ENCODE measurements at places on chromosomes 4 and X.

- DNase-seq = no peak
These were observed 319.0 kb downstream of the STK32B start for GRCh38 chr4:5370286-5370685.

- no peak for DNase-seq
These were observed 4.8 kb downstream of the AREG start for GRCh38 chr4:74449571-74450297.

DNA sequence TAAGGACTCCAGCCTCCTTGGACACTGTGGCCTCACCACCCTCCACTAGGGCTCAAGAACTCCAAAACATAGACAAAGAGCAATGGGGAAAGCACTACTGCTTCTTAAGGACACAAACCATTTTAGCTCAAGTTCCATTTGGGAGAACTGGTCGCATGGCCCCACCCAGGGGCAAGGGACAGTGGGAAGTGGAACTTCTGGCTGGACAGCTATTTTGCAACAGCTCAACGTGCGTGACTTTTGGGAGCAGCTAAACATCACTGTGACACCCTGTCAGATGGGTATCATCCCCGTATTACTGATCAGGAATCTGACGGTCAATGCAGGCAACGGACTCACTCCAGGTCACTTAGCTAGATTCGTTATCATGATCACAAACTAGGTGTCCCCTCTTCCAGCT is 9.0 kb upstream of the GLOD5 start:
- no peak for DNase-seq

DNA sequence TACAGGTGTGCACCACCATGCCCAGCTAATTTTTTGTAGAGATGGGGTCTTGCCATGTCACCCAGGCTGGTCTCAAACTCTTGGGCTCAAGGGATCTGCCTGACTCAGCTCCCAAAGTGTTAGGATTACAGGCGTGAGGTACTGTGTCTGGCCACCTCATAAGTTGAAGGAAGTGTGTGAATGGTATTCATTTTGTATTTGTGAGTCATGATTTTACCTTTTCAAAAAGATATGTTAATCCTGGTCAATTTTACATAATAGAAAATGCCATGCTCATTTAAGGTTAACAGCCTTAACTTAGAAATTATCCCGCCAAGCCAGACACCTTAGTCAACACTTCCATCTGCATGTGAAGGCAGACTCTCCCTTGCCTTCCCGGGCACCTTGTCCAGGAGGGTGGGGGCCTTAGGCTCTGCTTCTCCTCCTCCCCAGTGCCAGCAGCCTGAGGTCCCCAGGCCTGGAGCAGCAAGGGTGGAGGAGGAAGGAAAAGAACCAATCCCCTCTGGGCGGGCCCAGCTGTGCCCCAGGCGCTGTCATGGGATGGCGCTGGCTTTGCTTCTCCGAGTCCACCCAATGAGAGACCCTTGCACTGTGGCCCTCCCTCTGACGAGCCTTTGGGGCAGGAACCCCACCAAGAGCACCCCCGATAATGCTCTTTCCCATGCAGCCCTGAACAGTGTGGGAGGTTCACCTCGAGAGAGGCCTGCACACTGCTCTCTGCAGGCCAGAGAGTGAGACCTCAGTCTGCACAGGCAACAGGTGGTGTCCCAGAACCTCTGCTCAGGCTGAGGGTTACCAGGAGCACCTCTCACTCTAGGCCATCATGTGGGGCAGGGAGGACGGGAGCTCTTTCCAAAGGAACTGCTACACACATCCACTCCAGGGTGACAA is 37.3 kb downstream of the RNF212 start:
- no peak for DNase-seq

DNA sequence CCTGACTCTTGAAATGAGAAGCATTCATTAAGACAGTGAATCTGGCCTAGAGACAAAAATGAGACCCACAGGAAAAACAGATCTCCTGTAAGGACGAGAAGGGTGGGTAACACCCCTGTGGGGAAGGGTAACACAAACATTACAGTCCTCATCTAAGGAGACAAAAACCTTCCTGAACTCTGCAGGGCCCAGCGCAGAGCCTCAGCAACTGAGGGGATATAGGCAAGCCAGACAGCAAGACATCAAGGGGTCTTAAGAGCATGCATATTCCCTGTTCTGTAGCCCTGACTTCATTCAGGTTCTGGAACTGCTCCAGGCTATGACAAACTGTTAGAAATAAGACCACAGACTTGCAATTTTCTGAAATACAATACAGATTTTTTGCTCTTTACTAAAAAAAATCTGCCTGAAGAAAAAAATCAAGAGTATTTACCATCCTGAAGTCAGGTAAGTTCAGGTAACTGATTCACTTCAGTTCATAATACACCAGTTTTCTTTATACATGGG is 15.5 kb downstream of the COX18 start:
- no peak for DNase-seq

DNA sequence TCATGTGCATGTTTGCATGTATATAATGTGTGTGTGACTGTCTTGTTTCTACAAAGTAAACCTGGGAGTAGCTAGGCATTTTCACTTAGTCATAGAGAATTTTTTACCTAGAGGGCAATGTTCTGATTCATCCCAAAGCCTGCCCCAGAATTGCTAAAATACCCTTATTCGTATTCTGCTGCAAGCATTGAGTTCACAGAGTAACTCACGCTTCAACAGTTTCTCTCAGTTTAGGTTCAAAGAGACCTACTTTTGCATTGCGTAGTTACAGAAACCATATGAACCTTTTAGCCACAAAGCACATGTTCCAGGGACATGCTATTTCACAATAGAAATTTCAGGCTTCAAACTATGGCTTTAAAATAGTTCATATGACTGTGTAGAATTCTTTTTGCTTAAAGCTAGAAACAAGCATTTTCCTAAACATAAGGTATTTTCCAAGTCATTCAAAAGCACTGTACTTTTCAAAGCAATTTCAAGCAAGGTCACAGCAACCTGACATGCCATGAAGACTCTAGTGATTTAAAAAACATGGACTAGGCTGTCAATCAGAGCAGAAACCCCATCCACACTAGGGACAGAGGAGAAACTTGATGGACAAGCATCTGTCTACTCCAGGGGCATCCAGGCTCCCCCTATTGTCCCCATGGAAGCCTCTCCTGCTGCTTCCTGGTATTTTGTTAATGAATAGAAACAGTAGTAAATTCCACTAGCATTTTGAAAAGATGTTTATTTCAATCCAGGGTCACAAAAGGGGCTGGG is 81.5 kb upstream of the MAPK10 start:
- DNase-seq = no peak

- no peak for DNase-seq
These were observed 16.1 kb downstream of the MSMO1 start for GRCh38 chr4:165343353-165344191.

DNA sequence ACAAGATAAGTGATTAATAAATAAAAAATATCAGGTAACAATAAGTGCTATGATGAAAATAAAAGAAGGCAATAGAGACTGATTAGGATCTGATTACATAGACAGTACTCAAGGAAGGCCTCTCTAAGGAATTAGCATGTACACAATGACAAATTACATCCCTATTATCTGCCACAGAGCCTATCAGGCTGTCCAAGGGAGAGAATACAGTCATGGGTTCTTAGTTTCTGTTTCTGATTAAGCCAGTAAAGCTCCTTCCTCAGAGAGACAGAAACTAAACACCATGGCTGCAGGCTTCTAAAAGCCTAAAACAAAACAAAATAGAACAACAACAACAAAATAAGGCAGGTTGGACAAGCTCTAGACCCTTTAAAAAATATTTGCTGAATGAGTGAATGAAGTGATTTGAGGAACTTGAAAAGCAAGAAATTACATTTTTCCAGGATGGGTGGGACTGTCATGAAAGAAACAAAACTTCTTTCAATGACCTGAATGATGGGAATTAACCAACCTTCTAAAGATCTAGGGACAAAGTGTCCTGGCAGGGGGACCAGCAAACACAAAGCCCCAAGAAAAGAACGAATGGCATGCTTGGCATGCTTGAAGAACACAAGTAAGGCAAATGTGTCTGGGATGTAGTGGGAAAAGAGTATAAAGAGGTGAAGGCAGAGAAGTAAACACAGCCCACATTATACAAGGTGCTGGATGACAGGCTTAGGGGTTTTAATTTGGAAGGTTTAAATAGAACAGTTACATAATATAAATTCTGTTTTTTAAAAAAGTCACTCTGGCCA is 44.1 kb downstream of the NAA11 start:
- DNase-seq = no peak

- DNase-seq = no peak
These were observed 10.4 kb downstream of the CCNI start for GRCh38 chr4:77065382-77065781.

DNA sequence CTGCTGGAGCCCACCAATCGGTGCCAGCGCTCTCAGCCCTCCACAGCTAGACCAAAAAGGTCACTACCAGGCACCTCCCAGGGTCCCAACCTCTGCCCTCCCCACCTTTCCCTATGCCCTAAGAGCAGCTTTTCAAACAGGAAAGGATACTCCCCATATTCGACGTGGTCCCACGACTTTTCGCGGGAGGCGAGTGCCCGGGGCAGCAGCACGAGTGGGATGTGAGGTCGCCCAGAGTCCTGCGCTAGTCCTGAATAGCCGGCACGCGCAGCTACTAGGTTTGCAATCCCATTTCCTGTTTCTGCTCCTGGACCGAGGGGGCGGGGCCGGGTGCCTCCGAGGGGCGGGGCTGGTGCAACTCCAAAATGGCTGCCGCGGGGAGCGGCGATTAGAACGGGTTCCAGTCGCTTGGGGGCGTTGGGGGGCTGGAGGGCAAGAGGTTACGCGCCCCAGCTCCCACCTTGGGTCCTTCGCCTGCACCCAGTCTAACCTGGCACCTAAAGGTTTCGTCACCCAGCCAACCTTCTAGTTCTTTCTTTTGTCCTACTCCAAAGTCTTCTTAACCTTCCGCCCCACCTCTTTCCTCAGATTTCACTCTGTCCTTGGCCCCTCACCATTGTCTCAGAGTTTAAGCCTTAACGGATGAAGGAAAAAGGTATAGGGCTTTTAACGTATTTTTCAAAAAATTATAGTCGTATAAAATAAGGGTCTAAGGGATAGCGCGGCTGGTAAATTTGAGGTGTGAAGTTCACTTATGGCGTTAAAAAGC is 85.0 kb upstream of the TENT5D start:
- DNase-seq = no peak

GRCh38 chr4:187422655-187423054 is 572.9 kb upstream of the ZFP42 start:
- DNase-seq = no peak

GRCh38 chrX:48831136-48831908 is 4.1 kb downstream of the PCSK1N start:
- DNase-seq = no peak

- DNase-seq = no peak
These were observed 32.7 kb downstream of the ALPK1 start for GRCh38 chr4:112329672-112330375.

DNA sequence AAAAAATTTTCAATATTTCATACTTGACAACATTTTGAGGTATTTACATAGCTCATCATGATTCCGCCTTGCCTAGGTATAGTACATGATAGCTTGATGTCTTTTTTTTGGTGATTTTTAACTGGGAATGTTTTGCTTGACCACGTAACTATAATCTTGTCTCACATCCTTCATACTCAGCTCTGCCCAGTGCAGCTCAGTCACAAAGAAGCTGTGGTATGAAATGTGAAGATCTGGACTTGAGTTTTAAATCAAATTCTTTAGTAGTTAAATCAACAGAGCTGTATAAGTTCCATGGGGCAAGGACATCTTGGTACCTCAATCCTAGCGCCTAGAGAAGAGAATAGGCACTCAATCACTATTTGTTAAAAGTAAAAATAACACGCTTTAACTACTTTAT is 276.3 kb upstream of the DKK2 start:
- no peak for DNase-seq

All from activated CD8-positive, alpha-beta memory T cell treated with anti-CD3 and anti-CD28 coated beads for 4 hours (primary cell).